ENCODE measurements at places on chromosomes 2 and 18.

DNA sequence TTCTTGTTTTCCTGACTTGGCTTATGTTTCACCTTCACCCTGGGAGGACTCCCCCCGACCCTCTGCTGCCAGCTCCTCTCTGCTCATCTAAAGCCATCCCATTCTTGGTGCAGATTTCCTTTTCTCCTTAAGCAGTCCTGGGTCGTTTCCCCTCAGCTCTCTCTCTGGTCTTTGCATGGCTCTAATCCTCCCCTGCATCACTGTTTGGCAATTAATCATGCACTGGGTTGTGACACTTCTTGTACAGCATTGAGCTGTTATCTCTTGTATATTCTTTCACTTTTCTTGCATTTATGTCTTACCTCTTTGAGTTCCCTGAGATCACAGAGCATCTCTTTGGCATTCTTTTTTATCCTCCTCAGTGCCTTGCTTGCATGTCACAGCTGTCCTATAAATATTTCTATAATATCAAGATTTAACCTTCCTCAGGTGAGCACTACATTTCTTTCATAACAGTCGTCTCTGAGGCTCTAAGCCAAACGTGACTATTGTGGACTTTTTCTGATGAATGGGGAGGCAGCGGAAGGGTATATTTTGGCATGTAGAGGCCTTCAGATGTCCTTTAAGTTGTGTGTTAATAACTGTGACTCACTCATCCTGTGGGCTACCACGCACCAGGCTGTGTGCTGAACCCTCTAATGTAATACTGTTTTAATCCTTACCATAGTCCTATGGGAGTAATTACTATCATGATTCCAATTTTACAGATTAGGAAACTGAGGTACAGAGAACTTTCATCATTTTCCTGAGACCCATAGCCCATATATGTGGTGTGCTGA, 507.5 kb downstream of the SLC4A3 start:
- DNase-seq, result no peak

DNA sequence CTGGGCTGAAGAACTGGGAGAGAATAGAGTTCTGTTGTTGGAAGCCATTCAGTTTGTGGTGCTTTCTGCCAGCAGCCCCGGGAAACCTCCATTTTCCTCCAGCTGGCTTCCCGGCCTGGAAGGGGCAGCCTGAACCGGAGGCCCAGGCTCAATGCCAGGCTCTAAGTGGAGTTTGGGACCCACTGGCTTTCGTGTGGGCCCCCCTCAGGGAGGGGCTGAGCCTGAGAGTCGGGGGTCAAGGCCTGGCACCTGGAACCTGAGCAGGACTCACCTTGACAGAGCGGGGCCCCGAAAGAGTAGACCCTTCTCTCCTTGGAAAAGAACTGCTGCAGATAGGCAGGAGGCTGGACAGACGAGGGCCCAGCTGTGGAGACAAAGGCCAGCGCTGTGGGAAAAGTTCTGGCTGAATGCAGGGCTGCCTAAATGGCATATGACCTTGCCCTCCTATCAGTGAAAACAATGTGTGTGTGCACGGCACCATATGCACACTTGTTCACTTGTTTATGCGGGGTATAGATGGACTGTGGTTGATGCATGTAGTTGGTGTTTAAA, 34.8 kb upstream of the ASB18 start:
- DNase-seq, result no peak

DNA sequence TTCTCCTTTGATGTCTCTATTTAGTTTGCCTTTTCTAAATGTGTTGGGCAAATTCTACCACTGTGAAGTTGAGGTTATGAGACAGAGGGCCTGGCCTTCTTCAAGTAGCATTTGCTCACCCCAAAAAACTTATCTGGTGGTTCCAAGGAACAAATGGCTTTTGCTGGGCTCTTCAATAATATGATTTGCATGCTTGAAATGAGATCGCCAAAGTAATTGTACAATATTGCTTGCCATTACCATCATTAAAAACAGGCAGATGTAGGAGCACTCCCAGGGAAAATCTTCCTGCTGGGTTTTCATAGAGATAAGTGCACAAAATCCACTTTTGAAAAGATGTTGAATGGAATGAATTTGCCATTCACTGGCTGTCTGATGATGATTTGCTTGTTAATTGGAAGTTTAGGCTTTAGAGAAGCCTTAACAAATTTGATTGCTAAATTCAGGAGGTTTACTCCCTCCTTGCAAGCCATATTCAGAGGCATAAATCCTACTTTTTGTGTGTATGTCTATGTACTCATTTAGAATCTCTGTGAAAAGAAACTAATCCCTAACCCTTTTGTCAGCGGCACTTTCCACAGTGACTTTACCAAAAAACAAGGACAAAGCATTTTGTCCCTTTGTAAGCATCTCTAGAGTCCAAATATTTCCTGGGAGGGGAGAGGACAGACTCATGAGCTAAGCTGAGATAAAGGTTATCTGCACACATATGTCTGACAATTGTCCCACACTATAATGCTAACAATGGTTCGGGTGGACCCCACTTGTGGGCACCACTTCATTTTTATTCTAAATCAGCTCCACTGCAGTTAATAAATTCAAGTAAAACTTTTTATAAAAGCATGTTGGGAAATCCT, 240.8 kb upstream of the PIK3C3 start:
- DNase-seq, result no peak

DNA sequence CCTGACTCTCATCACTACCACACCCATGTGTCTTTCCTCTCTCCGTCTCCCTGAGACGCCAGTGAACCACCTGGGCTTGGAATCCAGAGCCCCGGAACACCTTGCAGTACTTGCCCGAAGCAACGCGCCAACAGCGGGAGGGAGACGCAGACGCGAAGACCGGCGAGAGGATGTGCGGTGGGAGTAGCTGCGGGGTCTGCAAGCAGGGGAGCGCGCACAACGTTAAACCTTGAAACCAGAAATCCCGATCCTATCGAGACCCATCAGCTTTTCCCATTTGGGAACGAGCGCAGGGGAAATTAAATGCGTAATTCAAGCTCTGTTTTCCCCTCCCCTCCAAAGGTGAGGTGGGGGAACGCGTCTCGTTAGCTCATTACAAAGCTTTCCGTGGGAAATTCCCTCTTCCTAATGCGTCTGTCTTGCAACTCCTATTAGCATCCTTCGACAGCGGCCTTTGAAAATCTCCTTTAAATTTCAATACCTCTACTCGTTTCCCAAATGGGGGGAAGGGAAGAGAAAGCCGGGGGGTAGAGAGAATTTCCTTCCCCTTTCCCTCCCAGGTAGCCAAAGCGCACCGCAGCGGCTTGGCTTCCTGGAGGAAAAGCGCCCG, 421 bp upstream of the CNTNAP5 start:
- DNase-seq, result no peak

DNA sequence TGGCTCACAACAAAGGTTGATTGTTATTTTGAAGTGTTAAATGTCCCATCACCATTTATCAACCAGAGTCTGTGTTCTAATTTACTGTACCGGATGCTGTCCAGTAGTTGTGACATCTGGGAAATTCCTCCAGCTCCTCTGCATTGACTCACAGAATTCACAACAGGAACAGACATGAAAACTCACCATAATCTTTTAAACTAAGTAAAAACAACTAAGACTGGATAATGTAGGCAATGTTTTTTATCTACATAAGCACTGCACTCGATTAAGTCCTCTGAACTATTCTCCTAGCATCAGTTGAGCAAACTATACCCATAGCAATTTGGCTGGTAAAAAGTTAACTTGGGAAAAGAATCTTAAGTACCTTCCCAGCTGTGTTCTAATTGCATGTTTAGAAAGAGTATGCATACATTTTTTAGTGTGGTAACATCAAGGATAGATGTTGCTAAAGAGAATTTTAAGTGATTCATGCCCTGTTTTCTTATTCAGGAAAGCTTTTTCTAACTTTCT, 42.9 kb upstream of the MYO1B start:
- DNase-seq, result no peak

- no peak for DNase-seq
Measured at GRCh38 chr2:233707940-233708644, 4.6 kb upstream of the UGT1A5 start.

GRCh38 chr18:61019338-61020301, 313.6 kb upstream of the CDH20 start:
- DNase-seq, result no peak

- DNase-seq, result no peak
Measured at GRCh38 chr2:88307817-88308216, 137.7 kb downstream of the THNSL2 start.

DNA sequence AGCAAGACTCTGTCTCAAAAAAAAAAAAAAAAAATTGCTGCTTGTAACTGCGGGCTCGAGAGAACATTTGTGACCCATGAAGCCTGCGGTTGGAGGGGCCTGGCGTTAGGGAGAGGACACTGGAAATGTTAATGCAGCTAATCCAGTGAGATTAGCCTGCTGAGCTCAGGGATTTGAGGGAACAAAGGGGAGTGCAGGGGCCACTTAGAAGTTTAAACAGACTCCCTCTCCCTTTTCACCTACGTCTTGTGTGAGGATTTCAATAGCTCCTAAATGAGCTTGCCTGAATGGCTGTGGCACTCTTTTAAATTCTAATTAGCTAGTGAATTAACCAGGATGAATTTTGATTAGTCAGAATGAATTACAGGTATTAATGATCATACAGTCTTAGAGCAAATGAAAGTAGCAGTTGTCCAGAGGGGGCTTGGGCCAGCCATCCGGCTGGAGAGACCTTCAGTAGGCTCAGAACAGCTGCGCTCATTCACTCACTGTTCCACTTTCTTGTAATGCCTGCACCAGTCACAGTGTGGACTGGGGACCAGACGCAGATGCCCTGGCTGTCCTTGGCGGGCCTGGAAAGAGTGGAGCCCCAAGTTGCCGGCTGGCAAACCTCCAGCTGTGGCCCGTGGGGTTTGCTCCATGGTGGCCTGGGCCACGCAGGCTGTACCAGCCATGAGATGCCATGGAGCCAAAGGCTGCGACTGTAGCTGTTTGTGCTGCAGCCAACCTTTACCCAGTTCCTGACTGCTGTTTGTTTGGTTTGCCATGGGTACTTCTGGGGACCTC, 20.8 kb downstream of the LDLRAD4 start:
- DNase-seq, result no peak

DNA sequence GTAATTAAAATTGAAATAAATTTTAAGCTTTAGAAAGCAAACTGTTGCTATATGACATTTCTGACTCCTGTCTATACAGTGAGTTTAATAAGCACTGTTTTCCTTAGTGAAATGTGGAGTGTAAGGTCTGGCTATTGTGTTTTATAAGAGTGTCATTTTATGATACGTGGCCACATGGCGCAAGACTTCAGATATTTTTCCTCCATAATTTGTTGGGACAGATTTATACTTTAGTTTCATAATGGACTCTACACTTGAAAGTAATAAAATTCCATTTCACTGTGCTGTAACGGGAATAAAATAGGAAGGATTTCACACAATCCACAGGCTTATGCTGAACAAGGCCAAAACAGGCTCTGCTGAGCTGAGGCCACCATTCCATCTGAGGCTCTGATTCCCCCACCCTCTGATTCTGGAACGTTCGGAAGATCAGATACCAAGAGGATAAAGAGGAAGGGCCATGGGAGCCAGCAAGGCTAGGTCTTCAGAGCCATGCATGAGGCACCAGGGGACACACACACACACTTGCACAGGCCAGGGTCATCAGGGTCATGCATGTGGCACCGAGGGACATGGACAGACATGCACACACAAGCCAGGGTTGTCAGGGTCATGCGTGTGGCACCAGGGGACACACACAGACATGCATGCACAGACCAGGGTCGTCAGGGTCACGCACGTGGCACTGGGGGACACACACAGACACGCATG, 35.6 kb downstream of the HDAC4 start:
- no peak for DNase-seq

- peak; percentile 44 for DNase-seq
Measured at GRCh38 chr2:29314816-29315571, 199.8 kb downstream of the CLIP4 start.
